ENCODE measurements at places on chromosomes 13 and 19.

DNA sequence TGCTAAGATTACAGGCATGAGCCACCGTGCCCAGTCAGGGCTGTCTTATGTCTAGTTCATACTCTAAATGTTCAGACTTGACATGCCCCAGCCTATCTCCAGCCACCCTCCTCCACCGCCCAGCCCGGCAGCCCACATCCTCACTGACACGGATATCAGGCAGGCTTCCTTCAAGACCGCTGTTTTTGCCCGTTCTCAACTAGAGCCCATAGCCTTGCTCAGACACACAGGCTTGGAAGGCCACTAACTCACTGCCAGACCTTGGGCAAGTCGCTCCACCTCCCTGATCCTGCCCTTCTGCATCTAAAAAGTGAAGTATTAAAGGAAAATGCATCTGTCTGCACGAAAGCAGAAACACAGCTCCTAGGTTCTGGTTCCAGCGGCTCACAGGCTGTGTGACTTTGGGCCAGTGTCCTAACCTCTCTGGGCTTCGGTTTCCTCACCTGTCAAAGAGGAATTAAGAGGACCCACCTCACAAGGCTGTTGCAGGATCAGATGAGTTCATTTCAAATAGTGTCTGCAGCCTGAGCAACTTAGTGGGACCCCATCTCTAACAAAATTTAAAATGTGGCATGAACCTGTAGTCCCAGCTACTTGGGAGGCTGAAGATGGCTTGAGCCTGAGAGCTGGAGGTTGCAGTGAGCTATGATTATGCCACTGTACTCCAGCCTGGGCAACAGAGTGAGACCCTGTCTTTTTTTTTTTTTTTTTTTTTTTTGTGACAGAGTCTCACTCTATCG, 14.5 kb upstream of the CERS4 start:
- DNase-seq = no peak

GRCh38 chr19:48867746-48868113, 687 bp downstream of the PLEKHA4 start:
- no peak for DNase-seq

DNA sequence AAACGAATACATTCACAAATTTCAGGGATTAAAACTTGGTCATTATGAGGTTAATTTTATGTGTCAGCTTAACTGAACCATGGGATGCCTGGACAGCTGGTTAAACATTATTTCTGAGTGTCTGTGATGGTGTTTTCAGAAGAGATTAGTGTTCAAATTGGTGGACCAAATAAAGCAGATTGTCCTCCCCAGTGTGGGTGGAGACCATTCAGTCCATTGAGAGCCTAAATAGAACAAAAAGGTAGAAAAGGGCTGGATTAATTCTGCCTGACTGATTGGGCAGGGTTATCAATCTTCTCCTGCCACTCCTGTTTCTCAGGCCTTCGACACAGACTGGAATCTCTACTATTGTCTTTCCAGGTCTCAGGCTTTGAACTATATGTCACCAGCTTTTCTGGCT, 203.8 kb upstream of the SLITRK6 start:
- no peak for DNase-seq

- no peak for DNase-seq
These were observed 4.1 kb upstream of the PNKP start for GRCh38 chr19:49871349-49871985.

- no peak for DNase-seq
These were observed 510.0 kb upstream of the KLF12 start for GRCh38 chr13:74644229-74644628.

DNA sequence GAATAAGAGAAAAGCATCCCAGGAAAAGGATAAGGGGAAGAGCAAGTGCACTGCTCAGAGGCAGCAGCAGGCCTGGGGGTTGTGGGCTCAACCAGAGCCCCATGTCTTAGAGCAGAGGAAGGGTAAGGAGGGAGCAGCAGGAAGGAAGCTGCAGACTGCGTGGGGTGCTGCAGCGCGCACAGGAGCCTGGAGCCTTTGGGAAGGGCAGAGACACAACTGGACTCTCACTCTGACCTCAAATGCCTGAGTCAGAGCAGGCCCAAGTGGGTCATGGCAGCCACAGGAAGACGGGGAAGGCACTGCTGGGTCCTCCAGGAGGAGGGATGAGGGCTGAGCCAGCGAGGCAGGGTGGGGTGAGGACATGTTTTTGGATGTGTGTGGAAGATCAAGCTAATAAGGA, 31.6 kb downstream of the SIGLEC7 start:
- no peak for DNase-seq

- DNase-seq = no peak
These were observed 24.2 kb downstream of the UHRF1 start for GRCh38 chr19:4933528-4933927.

- no peak for DNase-seq
These were observed 333.2 kb downstream of the DNAJC15 start for GRCh38 chr13:43356567-43356966.

DNA sequence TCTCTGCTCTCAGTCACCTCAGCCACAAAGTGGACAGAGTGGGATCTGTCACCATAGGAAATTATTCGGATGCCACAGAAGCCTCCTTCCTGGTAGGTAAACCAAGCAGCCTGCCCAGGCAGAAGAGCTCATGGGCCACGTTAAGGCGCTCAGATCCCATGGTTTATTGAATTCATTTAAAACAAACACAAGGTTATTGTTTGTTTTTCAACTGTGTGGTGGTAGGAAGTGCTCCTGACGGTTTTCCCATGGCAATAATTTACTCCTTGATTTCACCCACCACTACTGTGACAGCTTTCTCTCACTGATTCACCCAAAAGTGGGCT, 14.4 kb downstream of the BCAM start:
- DNase-seq = no peak

DNA sequence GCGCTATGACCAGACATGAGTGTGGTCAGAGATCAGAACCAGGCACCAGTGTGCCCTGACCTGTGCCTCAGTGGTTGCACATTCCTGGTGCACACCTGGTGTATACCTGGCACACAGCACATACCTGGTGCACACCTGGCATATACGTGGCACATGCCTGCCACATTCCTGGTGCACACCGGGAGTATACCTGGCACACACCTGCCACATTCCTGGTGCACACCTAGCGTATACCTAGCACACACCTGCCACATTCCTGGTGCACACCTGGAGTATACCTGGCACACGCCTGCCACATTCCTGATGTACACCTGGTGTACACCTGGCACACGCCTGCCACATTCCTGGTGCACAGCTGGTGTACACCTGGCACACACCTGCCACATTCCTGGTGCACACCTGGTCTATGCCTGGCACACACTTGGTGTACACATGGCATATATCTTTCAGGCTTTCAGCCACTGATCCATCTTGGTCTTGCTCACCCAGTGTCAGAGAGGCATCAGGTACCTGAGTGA, 61.3 kb upstream of the ADGRL1 start:
- no peak for DNase-seq

DNA sequence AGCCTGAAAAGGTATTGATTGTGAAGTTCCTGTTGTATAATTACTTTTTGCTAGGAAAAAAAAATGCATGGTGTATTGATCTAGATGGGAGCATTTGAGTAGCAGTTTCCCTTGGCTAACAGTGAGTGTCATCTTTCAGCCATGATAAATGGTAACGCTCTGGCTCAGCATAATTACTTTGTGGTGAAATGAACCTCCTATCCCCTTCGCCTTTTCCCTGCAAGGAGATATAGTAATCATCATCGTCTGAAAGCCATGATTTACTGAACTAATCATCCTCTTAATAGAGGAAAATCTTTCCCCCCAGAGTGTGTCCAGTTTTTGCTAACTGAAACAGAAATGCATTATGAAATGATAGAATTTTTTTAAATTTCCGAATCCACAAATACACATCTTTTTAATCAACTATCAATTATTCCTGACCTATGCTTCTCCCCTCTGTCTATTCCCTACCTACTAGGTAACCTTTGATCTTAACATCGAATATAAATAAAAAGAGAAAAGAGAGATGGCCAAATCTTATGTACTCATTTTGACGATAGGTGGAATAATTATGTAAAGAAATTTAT, 88.7 kb downstream of the MAB21L1 start:
- DNase-seq = no peak

- DNase-seq = no peak
These were observed 13.6 kb downstream of the TPT1 start for GRCh38 chr13:45327253-45327955.

- DNase-seq = no peak
These were observed 471 bp upstream of the INSR start for GRCh38 chr19:7294558-7295212.

- DNase-seq = no peak
These were observed 54.2 kb upstream of the USE1 start for GRCh38 chr19:17160908-17161307.

- DNase-seq = no peak
These were observed 103.7 kb upstream of the EDNRB start for GRCh38 chr13:78022164-78022877.

GRCh38 chr13:20390526-20391175, 135.0 kb downstream of the CRYL1 start:
- no peak for DNase-seq

DNA sequence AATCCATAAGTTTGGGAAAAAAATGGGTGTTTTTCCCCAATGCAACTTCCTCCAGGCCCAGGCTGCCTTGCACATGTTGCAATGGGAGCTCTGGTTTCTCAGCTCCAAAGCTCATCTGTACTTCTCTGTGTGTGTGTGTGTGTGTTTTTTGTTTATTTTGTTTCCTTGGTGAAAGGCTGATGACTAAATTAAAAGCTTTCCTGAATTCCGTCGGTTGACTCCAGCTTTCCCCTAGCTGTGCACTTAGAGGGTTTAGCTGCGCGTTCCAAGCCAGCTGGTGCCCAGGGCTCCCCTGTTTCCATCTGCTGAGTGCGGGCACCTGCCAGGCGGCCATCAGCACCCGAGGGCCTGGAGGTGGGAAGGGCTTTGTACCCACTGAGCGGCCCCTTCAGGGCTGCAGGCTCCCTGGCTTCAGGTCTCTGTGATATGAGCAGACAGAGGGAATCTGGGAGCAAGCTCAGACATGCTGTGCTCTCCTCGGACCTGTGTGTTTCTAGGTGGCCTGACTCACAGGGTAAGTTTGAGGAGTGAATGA, 129.1 kb upstream of the SOX1 start:
- no peak for DNase-seq

DNA sequence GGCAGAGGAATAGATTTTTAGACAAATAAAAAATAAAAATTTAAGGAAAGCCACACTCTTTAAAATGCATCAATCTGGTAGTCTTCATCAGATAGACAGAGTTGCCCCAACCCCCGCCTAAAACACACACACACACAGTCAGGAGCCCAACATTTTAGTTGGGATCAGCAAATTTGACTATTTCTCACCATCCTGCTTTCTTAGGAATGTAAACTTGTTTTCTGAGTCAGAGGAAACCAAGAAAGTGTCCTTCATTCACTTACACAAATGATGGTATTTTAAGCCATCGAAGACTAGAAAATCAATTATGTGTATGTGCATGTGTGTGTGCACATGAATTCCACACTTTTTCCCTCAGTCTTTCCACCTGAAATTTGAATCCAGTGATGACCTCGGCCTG, 1657.5 kb downstream of the SLITRK1 start:
- no peak for DNase-seq

- DNase-seq = no peak
These were observed 260.1 kb downstream of the COL4A1 start for GRCh38 chr13:110046811-110047210.

DNA sequence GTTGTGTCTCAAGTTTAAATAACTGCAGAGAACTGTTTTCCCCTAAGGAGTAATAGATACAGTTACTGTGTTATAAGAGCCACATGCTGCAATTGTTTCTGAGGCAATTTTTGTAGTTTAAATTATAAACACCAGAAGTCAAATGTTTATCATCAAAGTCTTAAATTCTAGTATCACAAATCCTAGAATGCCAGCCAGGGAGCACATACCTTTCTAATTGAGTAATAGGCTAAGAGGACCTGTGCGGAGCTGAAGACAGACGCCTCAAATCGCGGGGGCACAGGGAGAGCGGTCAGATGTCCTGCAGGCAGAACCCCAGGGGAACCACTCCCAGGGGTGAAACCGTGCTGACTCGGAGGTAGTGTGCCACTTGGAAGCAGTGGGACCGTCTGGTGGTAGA, 65.2 kb upstream of the TNFRSF19 start:
- DNase-seq = no peak

- no peak for DNase-seq
These were observed 6.4 kb downstream of the KLF16 start for GRCh38 chr19:1856698-1857603.

DNA sequence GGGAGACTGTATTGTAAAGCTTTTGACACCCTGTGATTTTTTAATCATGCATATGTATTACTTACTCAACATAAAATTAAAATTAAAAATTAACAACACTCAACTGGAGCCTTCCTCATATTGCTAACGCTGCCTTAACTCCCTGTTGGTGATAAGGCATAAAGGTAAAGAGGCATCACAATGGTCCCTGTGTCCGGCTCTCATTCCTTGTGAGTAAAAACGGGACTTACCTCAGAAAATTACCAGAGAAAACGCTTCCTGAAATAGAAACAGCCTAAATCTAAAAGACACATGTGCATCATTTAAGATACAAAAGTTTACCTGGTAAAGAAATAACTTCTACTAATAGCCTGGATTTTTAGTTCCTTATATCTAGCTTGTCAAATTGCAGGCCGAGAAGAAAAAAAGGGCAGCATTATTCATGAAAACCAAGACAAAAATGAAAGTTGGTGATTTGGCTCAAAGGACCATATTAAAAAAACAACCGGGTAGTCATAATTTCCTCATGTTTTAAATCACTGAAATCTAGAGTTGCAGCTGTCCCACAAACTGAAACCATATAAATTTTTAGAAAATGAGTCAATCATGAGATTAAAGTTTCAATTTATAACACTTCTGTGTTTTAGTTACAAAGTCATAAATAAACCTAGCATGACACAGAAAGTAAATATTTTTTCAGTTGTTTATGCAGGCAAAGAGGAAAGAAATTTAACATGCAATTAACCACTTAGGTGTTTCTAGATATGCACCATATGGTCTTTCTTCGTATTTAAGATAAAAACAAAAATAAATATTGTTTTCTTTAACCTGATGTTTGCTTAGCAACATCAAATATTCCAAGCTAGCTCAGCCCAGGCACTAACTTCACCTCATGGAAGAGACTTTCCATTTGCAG, 94.7 kb downstream of the MIPEP start:
- DNase-seq = peak; percentile 52

GRCh38 chr19:4557971-4558941, 1.2 kb downstream of the SEMA6B start:
- DNase-seq = no peak

DNA sequence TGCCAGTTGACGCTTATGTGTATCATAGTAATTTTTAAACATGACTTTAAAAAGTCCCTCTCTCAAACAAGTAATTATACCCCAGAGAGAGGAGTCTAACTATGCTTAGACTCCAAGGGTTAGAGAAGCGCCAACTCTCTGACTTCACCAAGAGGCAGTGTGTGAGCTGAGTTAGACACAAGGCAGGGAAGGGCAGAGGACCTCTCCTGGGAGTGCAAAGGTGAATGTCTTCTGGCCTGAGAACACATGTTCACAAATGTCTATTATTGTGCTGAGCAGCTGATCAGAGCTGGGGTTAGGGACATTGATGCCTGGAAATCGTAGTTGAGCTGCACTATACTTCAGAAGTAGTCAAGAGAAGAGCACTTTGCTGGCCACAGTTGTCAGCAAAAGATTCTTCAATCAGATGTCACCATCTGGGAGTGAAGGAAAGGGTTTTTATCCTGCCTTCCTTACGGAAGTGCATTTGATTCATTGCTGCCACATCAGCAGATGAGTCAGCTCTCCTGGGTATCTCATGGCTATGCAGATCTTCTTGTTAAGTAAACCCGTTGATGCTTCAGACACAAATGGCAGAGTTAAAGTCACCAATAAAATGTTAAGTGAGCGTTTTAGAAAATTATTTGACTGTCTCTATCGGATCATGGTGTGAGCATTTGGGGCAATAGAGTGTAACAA, 283.2 kb upstream of the ARGLU1 start:
- no peak for DNase-seq
